ENCODE measurements at places on chromosomes 3 and 15. TPM values are rescaled to one million over a fixed set of nuclear protein-coding genes. Genes with fewer than 3 reads are reported as not detected.

The LRRC31 gene
- total RNA-seq: not detected

The TAGLN3 gene
- total RNA-seq: not detected

The GOLGA6L25 gene
- total RNA-seq: not detected

The LRRC15 gene
- not detected for total RNA-seq

The MYEF2 gene
- total RNA-seq: 54.8 TPM

The NPAP1 gene
- total RNA-seq: not detected

The EPHA6 gene
- 0.28 TPM for total RNA-seq

The CTXND1 gene
- total RNA-seq: not detected

The CHRM5 gene
- total RNA-seq: not detected

The OXNAD1 gene
- 8.9 TPM for total RNA-seq

The GUCA1C gene
- total RNA-seq: not detected

The CCDC50 gene
- total RNA-seq: 137 TPM

The GOLGA6A gene
- not detected for total RNA-seq

Measured in endothelial cell of umbilical vein (primary cell).